ENCODE measurements at places on chromosomes 7 and 10. TPM values are rescaled to one million over a fixed set of nuclear protein-coding genes. Genes with fewer than 3 reads are reported as not detected.

Gene IFIT3
- total RNA-seq, result 5.7 TPM

Gene AEBP1
- total RNA-seq, result 31.1 TPM

Gene CARD11
- total RNA-seq, result 0.84 TPM

Gene DOCK4
- total RNA-seq, result 7.4 TPM

Gene DPP6
- total RNA-seq, result not detected

Gene SLK
- 13.4 TPM for total RNA-seq

Gene ACTL6B
- not detected for total RNA-seq

Measured in bronchus fibroblast of lung (primary cell).